Inflammatory macrophage treated with lipopolysaccharide for 1 hour (primary cell): ENCODE measurements at places on chromosomes 4 and X.

GRCh38 chr4:181939199-181939945 is 303.8 kb upstream of the TENM3 start:
- DNase-seq: no peak

DNA sequence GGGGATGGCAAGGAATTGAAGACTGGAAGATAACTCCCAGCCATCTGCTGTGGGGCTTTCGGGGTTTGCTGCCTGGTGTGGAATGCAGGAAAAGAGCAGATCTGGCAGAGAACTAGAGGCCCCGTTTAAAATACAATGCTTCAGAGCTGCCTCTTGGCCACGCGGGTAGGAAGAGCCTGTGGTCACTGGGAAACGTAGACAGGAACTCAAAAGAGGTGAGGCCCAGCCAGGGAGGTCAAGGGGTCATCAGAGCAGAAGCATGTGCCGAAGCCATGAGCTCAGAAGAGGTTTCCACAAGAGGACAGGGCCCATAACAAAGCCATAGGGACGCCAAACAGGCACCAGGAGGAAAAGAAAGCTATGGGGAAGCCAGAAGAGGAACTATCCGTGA is 14.5 kb upstream of the STS start:
- no peak for DNase-seq

DNA sequence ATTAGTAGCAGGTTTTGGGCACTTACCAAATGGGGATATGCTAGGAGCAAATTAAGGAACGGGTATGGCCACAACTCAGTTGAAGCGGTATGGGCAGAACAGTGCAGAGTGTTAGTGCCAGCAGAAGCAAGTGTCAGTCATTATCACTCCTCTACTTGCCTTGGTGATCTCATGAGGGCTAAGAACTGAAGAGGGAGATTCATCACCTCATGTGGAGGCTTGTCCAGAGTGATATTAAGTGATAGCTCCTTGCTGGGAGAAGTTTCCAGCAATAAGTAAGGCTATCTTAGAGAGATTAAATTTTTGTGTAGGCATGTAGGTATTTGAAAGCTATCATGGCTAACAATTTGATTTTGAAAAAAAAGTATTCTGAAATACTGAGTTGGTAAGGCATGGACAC is 615.4 kb upstream of the SMIM31 start:
- no peak for DNase-seq

DNA sequence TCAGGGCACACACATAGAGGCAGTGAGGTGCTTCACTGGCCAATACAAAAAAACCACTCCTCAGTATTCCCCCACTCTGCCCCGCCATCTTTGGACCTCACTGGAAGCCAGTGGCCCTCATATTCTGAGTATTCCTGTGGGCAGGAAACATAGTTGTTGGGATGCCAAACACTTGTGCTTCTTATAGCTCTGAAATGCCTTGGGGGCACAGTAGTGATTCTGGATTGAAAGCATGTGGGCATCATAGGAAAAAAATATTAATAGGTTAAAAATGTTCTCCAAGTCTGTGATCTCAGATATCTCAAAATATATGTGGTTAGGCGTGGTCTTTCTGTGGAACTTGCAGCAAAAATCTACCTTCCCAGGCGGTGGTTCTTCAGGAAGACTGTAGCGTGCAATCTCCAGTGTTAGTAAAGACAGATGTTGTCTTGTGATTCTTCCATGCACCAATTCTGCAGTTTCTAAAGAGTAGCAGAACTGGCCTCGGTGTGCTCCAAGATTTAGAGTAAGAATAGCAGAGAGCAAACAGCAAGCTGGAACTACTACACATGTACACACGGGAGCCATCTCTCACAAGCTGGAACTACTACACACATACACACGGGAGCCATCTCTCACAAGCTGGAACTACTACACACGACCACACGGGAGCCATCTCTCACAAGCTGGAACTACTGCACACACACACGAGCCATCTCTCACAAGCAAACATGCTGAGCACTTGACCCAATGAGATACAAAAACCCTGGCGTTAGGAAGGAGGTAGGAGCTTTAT is 8.0 kb upstream of the TENM3 start:
- no peak for DNase-seq

GRCh38 chr4:121057466-121057922 is 14.8 kb downstream of the NDNF start:
- peak; percentile 11 for DNase-seq

- DNase-seq: no peak
These were observed 82.4 kb upstream of the FAM9C start for GRCh38 chrX:13126775-13127174.

DNA sequence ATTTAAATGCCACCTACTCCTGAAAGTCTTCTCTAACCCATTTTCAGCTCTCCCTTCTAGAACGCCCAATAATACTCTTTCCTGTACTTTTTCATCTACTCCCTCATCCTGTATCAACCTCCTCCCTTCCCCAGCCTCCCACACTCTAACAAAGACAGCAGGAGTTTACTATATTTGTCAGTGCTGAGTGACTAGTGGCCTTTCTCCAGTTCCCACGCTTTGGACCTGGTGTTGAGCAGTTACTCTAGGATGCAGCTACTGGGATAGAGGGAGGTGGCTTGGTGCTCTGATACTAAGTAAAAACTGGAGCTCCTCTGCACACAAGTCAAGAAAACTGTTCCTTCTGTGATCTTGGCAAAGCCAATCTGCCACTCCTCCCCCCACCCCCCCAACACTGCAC is 36.1 kb upstream of the KLHL13 start:
- no peak for DNase-seq

DNA sequence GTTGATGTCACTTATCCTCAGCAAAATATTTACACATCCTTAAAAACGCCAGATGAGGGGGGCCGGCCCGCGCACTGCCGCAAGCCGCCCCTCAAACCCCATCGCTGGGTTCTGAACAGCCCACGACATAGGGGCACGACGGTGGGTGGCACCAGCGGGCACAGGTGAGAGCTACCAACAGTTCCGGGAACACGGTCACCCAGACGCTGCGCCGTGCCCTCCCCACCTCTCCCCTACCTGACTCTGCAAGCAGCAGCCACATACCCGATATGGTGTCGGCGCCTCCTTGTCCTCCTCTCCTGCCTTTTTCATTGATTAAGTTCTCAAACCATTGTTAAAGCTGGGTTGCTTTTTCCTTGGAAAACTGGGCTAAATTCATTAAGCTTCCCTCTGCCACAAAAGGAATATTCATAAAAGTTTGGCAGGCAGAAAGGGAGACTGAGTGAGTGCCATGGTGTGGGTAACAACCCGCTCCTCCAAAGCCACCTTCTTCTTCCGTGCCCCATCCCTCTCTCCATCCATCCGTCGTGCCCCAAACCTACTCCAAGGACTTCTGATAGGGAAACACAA is 1.4 kb downstream of the RAI2 start:
- DNase-seq: no peak

- no peak for DNase-seq
These were observed 40.6 kb upstream of the LSM6 start for GRCh38 chr4:146134761-146135445.

DNA sequence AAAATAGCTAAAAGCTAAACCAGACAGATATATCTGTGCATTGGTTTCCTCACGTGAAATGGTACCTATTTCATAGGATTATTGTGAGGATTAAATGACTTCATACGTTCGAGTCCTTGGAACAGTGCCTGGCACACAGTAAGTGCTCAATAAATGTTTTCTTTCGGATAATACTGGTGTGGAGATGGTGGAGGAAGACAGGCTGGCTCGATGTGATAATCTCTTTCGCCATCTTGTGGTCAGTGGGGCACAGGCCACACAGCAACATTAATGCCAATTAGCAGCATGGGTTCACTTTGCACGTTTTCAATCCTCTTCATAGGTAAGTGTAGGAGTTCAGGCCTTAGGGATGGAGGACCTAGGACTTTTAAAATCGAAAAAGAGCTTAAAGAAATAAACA is 9.3 kb downstream of the PAGE4 start:
- peak; percentile 11 for DNase-seq

DNA sequence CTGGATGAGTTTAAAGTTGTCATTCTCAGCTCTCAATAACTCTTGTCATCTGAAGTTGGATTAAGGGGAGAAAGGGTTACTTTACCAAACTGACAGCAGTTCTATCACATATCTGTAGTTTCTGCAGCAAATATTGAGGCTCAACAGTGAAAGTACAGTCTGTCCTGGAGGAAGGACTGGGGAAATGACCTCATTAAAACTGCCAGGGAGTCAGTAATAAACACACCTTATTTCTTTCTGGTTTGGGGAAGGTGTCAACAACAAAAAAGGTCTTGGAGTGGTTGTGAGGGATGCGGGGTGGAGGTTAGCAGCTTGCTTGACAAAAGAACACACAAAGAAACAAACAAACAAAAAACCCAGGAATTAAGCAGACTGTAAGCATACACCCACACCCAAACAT is 1418.0 kb downstream of the STIM2 start:
- DNase-seq: no peak

- peak; percentile 25 for DNase-seq
These were observed 610.4 kb downstream of the BCOR start for GRCh38 chrX:39487166-39487968.

DNA sequence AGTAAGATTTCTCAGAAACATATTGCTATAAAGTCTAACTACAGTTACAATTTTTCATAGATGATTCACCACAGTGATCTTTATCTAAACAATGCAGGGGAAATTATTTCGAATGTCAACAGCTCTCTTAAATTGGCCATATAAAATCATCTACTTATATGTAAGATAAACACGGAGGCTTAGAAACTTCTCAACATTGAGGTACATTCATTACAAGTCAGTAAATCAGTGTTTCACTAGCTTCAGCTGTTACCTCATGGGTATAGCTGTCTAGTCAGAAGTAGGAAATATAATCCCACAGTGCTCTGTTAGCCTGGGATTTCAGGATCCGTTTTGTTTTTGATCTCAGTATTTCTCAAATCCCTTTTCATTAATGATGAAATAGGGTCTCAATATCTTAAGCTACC is 43.2 kb downstream of the PCDH7 start:
- DNase-seq: no peak

DNA sequence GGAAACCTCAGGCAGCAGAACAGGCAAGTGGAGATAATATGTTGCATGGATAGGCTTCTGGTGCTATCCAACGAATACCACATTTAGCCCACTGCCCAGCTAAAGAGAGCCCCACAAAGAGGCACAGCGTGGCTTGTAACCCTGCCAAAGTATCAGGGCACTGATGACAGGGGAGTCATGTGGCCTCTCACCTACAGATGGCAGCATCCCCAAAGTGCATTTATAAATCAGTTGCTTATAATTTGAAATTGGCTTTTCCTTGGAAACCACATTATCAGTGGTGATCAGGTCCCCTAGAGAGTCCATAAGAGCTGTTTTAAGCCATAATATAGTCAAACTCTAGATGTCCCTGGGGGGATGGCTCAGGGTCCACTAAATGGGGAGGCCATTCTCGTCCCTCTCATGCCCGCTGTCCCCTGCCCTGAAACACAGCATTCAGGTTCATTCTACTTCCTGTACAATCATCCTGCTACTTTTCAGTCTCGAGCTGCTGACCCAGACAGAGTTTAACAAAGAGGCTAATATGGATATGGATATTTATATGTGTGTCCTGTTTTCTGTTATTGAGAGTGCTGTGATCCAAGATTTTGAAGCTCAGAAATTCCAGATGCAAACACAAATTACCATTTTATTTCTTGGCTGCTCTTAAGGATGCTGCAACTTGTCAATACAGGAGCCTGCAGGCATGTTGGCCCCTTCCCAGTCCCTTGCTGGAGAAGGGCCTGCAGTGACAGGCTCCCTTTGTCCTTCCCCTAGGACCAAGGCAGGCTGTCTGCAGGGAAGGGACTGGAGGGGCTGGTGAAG is 28.5 kb downstream of the SRPX start:
- peak; percentile 1 for DNase-seq

DNA sequence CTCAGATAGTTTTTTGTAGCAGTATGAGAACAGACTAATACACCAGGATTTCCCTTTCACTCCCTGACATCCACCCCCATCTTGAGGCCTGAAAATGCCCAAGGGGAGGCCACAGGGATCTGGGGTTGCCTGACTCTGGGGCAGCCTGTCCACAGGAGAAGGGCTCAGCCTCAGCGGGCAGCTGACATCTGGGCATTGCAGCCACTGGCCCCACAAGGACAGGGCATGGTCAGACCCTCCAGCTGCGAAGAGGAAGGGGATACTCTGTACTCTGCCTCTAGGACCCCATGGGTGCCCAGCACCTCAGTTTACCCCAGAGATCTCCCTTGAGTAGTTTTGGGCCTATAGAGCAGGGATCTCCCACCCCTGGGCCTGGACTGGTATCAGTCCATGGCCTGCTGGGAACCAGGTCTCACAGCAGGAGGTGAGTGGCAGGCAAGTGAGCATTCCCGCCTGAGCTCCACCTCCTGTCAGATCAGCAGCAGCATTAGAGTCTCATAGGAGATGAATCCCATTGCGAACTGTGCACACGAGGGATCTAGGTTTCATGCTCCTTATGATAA is 138.9 kb downstream of the HMX1 start:
- DNase-seq: no peak

- no peak for DNase-seq
These were observed 28.8 kb downstream of the ATP8A1 start for GRCh38 chr4:42627885-42628646.

DNA sequence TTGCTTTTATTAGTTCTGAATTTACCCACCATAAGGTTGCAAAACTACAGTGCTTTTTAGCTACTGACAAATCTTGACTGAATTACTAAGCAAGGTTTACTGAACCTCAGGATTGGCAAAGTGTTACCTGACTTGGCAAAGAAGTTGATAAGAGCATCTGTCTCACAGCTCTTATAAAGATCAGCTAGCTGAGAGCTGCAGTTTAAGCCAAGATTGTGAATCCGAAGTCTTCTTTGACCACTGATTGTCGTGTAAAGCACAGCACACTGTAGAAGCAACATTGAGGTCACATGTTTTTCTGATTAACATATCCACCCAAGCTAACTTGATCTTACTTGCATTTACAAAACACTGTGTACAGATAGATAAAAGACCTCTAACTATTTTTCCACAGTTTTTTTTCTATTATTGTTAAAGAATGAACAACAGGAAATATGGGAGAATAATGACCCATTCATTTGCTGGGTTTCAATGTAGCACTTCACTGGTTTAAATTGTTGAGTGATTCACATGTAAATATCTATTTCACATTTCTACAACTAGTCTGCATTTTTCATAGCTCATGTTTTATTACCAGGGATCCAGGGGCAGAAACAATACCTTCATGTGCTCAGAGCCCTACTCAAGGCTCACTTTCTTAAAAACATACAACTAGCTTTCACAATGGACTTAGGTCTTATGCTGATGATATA is 54.0 kb downstream of the METTL14 start:
- DNase-seq: no peak

GRCh38 chr4:47468706-47469365 is 5.3 kb upstream of the COMMD8 start:
- DNase-seq: no peak

DNA sequence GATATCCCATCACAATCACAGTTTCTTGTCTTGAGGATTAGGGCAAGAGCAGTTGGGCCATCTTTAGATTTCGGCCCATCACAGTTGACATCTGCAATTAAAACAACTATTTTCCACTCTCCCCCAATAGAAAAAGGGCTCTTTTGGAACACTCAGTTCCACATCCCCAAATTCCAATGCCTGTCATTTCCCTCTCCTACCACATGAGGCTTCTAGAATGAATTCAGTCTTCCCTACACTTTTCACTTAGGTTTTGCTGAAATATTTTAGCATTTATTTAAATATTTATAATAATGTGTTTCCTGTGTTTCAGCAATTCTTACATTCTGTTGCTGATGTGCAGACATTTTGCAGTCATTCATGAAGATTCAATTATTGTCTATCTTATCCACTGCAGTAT is 118.4 kb downstream of the COX18 start:
- DNase-seq: no peak
